Cortex of kidney (tissue), 1 donor: ENCODE measurements at places on chromosomes 2 and 18.

GRCh38 chr2:232896111-232896510, 26.0 kb downstream of the SNORC start:
- no peak for DNase-seq

DNA sequence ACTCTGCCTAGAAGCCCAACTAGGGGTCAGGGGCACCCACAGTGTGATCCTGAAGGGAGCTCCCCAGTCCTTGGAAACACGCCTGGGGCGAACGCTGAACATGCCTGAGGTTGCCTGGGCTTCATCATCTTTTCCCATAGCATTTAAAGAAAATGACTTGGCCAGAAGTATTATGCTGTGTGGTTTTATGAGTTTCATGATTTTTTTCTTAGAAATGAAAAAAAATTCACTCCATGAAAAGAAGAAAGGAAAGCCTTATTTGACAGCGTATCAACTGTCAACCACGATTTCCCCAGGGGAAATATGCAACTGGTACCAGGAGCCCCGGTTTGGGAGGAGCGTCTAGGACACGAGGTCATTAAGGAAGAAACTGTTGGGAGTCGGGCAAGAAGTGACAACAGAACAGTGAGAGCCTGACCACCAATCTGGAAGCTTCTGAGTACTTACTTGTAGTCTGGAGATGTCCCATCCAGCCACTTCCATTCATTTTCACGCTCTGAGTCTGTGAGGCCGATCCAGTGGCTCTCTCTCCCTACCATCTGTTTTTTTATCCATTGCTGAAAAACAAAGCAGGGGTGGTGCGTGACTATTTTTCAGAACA, 63.5 kb upstream of the THOC1 start:
- no peak for DNase-seq

DNA sequence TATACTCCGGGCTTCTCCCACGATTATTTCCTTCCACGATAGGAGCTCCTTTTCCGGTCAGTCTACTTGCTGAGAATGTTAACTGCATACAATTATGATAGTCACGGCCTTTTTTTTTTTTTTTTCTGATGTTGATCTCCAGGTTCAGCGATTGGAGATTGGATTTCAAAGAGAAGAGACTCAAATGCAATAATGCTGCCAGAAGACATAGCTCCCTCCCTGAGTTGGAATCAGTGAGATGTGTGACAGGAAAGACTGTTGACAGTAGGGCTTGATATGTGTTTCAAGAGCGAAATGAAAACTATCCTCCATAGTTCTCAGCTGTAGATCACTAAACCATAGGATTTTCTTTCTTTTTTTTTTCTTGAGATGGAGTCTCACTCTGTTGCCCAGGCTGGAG, 47.0 kb downstream of the NPPC start:
- no peak for DNase-seq

DNA sequence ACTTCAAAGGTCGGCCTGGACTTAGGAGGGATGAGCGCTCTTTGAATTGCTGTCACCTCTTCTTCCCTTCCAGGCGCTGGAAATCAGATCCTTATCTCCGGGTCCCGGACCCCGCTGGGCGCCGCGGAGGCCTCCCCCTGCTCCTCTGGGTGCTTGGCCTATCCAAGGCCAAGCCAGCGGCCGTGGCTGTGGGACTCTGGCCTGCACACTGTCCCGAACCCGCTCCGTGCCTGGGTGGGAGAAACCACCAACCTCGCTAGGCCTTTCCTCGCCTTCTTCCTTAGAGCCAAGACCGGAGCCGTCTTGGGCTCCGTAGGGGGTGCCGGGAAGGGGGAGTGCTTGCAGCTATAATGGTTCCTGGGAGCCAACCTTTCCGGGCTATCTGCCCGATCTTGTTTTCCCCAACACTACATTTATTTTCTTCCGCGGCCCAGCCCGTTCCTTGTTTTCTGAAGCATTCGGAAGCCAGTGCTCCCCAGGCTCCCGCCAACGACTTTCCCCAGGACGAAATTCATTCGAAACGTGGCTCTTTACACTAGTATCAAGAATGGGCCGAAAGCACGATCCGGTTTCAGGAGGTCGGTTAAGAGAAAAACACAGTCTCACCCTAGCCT, 2.4 kb downstream of the OSR1 start:
- no peak for DNase-seq
